ENCODE measurements at places on chromosomes 5 and 9.

- no peak for DNase-seq
Measured at GRCh38 chr5:83530193-83530592, 58.6 kb downstream of the VCAN start.

- no peak for DNase-seq
Measured at GRCh38 chr5:73900566-73900965, 274.6 kb downstream of the ARHGEF28 start.

DNA sequence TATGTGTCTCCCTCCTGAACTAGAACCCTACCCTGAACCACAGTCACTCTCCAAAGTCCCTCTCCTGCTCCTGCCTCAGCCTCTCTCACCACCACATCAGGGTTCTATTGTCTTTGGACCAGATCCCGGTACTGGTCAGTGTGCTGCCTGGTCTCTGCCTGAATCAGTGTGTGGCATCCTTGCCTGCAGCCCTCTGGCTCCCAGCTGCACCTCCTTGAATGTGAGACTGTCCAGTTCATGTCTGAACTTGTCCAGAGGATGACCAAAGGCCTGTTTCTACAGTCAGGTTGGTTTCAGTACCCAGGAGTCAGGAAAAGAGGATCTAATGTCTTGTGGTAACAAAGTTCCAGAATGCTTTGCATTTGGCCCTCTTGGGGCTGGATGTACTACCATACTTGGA is 76.8 kb upstream of the RANBP3L start:
- DNase-seq: no peak

DNA sequence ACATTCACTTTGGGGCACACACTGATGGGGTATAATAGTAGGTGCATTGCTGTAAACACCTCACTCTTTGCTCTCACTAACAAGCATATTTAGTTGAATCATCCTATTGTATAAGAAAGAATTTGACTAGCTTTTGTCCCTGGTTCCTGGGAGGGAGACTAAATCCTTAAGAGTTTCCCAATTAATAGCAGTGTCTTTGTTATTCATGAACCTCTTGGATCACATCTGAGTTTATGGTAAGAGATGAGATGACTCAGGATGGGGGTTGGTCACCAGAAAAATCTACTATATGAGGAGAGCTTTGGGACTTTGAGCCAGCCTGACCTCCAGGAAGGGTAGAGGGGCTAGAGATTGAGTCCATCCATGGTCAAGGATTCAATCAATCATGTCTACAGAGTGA is 56.8 kb downstream of the PUM3 start:
- DNase-seq: no peak

DNA sequence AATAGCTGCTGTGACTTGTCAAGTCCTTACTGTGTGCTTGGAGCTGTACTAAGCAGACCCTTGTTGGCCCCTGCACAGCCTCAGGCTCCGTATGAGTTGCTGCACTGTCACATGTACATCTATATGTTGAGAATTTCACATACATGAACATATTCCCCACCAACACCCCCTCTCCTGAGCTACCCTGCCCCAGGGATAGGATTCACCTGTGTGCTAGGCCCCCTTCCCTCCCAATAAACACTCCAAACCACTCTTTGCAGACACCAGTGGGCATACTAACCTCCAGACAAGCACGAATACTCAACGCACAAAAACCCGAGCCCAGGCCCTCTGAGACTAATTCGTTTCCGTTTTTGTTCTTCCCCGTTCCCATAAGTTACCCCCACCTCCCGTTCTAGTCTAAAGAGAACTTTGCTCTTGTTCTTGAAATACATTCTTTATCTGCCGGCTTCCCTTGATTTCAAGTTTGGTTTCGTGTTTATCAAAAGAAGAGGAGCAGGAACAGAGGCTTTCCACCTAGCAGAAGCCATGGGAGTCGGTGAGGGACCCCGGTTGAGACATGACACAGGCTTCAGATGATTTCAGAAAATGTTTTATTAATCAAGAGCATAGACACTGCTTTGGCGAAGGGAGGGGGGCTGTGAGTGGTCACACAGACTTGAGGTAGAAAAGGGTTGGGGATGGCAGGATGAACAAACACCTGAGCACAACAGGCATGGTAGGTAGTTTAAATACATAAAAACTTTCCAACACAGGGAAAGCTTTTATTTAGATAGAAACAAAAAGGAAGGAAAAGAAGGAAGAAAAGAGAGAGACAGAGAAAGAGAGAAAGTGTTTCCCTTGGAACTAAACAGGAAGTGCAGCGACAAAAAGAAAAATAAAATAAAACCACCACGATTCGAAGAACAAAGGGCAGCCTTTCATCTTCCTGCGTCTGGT is 3.4 kb downstream of the HAND1 start:
- no peak for DNase-seq

GRCh38 chr5:464843-465590 is 22.0 kb downstream of the EXOC3 start:
- no peak for DNase-seq

DNA sequence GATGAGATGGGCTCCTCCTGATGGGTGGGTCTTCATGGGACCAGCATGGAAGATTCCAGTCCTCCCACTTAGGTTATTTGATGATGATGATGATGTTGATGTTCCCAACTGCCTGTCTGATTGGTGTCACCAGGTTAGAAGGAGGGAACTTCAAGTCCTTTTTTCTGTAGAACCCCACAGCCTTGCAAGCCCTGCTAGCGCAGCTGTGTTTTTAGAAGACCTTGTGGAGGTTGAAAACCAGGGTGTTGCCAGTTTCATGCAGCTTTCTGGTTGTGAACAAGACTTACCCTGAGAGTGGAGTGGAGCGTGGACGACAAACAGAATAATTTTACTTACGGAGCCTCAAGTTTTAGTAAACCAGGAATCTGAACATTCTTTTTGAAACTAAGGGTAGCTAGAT is 83.0 kb downstream of the TRIO start:
- no peak for DNase-seq
